ENCODE measurements at places on chromosomes 16 and 17. TPM values are rescaled to one million over a fixed set of nuclear protein-coding genes. Genes with fewer than 3 reads are reported as not detected.

The KCNH4 gene
- total RNA-seq, result not detected

The RCVRN gene
- total RNA-seq, result not detected

The KRTAP16-1 gene
- total RNA-seq, result not detected

The ENPP7 gene
- total RNA-seq, result not detected

The CHST5 gene
- total RNA-seq, result not detected

The MRPS34 gene
- total RNA-seq, result 17.7 TPM

The EXOC3L1 gene
- 5.2 TPM for total RNA-seq

The LPO gene
- total RNA-seq, result not detected

The TIGD7 gene
- total RNA-seq, result 7.8 TPM

The AARSD1 gene
- 31.8 TPM for total RNA-seq

The KREMEN2 gene
- 1.6 TPM for total RNA-seq

The HP gene
- total RNA-seq, result 11.5 TPM

The MEFV gene
- 0.52 TPM for total RNA-seq

The BMERB1 gene
- 7.8 TPM for total RNA-seq

The KRT37 gene
- total RNA-seq, result not detected

The PLK1 gene
- 2.6 TPM for total RNA-seq

The PALB2 gene
- 14.1 TPM for total RNA-seq

The BPTF gene
- 61.6 TPM for total RNA-seq

The PDPK1 gene
- 18.3 TPM for total RNA-seq

The HEATR9 gene
- total RNA-seq, result not detected

The MAP2K4 gene
- 40.7 TPM for total RNA-seq

The ITGAL gene
- total RNA-seq, result 4.2 TPM

The RAMP2 gene
- 16.2 TPM for total RNA-seq

The CDH8 gene
- total RNA-seq, result 1.0 TPM

The RDM1 gene
- not detected for total RNA-seq

The TLCD1 gene
- total RNA-seq, result 1.6 TPM

The RAB37 gene
- 1.0 TPM for total RNA-seq

The TMC6 gene
- total RNA-seq, result 15.7 TPM

The INO80E gene
- total RNA-seq, result 12.5 TPM

The KRTAP3-2 gene
- not detected for total RNA-seq

The KCNJ12 gene
- 14.6 TPM for total RNA-seq

The PLXDC1 gene
- total RNA-seq, result 0.52 TPM

The SRCAP gene
- total RNA-seq, result 17.2 TPM

The TRPV3 gene
- 0.52 TPM for total RNA-seq

The DHRS13 gene
- 5.7 TPM for total RNA-seq

Data from skeletal muscle tissue (tissue), 5 donors.